ENCODE measurements at places on chromosomes 13 and 19.

- DNase-seq = no peak
Measured at GRCh38 chr19:4359627-4360000, 16.3 kb downstream of the MPND start.

- DNase-seq = no peak
Measured at GRCh38 chr13:112496166-112496565, 91.8 kb downstream of the TUBGCP3 start.

GRCh38 chr13:43132257-43132656, 108.9 kb downstream of the DNAJC15 start:
- DNase-seq = peak; percentile 31

DNA sequence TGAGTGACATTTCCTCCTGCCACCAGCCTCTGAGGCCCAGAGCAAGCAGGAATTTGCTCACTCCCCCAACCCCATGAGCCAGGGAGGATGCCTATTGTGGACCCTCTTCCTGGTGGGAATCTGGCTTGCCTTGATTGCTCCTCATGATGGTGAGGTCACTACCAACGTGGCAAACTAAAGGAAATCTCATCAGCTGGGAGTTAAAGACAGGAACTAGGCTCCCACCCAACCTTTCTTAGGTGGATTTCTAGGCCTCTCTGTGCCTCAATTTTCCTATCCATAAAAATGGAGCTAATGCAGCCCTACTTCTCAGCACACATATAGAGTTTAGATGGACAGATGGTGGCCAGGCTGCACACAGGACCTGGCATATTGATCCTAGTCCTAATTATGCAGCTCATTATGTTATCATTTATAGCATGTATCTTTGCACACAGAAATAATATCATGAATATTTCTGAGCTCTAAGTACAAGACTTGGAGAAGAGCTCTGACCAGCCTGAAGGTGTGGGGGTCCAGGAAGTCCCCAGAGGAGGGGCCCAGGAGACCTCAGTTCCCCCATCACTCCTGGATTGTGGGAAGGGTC, 2.0 kb downstream of the B3GNT3 start:
- DNase-seq = no peak

- peak; percentile 74 for DNase-seq
Measured at GRCh38 chr19:39401549-39402345, 4.9 kb upstream of the ZFP36 start.

DNA sequence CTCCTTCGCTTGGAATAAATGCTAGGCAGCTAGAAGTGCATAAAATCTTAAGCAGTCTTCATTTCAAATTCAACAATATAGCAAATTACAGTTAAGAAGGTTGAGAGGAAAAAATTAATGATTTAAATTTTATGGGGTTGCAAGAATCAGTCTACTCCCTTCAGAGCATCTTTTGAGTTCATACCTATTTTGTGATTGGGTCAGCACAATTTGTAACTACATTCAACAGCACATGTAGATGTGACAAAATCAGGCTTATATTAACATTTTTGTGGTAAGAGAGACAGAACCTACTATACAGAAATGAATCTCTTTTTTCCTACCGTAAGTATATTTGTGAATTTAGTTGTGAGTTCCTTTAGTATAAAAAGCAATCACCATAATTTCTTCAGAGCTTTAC, 520.6 kb upstream of the HTR2A start:
- no peak for DNase-seq

Data from GM13977 (cell line).